ENCODE measurements at places on chromosomes 12 and 14. TPM values are rescaled to one million over a fixed set of nuclear protein-coding genes. Genes with fewer than 3 reads are reported as not detected.

DNAAF2 gene
- polyA plus RNA-seq, result 9.5 TPM

MUCL1 gene
- not detected for polyA plus RNA-seq

DIO2 gene
- polyA plus RNA-seq, result 2.8 TPM

AQP2 gene
- not detected for polyA plus RNA-seq

RESF1 gene
- 6.0 TPM for polyA plus RNA-seq

RTN1 gene
- 0.17 TPM for polyA plus RNA-seq

AICDA gene
- polyA plus RNA-seq, result not detected

SDR9C7 gene
- 0.07 TPM for polyA plus RNA-seq

GNB3 gene
- 0.60 TPM for polyA plus RNA-seq

CIT gene
- polyA plus RNA-seq, result 0.40 TPM

GPR137C gene
- polyA plus RNA-seq, result 0.40 TPM

DDX54 gene
- polyA plus RNA-seq, result 53.6 TPM

ZNF891 gene
- 0.24 TPM for polyA plus RNA-seq

METTL25 gene
- polyA plus RNA-seq, result 3.5 TPM

SERPINA5 gene
- polyA plus RNA-seq, result 107 TPM

CPM gene
- polyA plus RNA-seq, result 2.2 TPM
